Mesendoderm (in vitro differentiated cells): ENCODE measurements at places on chromosomes 4 and X.

- no peak for DNase-seq
Observed at GRCh38 chrX:34658326-34658725, 1.2 kb upstream of the TMEM47 start.

DNA sequence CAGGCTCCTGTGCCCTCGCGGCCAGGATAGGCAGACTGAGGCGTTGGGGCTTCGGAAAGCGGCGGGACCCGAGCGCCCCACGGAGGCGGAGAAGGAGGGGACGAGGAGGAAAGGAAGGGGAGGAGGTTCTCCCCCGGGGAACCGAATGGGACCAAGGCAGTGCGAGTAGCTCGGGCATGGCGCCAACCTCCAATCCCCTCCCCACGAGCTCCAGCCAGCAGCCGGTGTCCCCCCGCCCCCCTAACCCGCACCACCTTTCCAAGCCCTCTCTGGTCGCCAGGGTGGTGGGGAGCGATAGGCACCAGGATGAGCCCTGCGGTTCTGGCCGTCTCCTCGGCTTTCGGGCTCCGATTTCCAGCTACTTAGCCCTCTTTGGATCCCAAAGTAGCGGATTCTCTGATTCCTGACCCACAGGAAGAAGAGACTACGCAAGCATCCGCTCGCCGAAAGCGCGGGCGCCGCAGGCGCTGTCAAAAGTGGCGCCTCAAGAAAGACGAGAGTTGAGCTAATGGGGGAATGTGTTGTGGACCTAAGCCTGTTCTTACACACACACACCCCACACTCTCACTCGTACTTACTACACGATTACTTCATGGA, 15.2 kb upstream of the ZIC3 start:
- DNase-seq, result peak; percentile 51

DNA sequence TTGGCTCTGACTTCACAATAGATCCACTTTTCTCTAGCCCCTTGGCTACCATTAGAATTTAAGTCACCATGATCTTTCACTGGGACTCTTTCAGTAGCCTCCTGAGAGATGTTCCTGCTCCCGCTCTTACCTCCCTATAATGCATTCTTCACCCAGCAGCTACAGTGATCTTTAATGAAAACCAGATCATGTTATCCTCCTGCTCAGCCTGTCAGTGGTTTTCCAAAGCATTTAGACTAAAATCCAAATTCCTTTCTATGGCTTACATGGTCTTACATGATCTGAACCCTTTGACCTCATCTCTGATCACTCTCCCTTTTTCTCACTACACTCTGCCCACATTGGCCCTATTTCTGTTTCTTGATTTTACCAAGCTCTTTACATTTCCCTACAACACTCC, 18.3 kb upstream of the RPS6KA3 start:
- DNase-seq, result no peak

DNA sequence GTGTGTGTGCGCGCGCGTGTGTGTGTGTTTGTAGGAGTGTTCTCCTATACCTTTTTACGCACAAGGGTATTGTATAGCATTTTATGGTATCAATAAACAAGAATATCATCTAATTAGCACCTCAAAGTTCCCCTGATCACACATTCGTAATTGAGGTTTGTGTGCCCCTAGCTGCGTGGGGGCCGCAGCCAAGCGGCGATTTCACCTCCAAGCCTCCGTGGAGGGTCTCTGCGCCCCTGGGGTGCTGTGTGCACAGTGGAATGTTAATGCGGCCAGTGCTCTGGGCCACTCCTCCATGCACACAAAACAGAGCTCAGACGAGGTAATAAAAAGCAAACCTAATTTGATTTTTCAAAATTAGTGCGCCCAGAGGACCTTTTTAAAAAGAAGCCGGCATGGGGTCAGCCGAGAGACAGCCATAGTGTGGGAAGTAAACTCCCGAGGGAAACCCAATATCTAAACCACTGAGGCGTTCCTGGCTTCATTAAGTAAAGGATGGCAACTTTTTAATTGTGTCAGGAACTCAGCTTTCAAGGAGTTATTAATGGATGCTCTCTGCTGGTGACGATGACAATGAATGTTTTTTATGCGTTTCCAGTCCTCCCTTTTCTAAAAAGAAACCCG, 110.6 kb downstream of the SORCS2 start:
- no peak for DNase-seq

DNA sequence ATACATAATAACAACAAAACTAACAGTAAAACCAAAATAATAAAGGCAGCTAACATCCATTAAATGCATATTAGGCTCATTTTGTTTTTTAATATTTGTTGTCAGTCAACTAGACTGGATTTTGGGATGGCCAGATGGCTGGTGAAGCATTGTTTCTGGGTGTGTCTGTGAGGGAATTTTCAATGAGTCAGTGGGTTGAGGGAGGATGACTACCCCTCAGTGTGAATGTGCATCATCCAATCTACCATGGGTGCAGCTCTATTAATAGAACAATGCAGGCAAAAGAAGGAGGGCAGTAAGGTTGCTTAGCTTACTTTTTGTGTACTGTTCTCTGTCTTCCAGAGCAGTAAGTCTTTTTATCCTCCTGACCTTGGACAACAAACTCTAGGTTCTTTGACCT, 484.2 kb upstream of the HS3ST1 start:
- no peak for DNase-seq

GRCh38 chr4:1137850-1138249, 24.5 kb upstream of the RNF212 start:
- no peak for DNase-seq

- no peak for DNase-seq
Observed at GRCh38 chr4:89299153-89299791, 8.3 kb downstream of the GPRIN3 start.

DNA sequence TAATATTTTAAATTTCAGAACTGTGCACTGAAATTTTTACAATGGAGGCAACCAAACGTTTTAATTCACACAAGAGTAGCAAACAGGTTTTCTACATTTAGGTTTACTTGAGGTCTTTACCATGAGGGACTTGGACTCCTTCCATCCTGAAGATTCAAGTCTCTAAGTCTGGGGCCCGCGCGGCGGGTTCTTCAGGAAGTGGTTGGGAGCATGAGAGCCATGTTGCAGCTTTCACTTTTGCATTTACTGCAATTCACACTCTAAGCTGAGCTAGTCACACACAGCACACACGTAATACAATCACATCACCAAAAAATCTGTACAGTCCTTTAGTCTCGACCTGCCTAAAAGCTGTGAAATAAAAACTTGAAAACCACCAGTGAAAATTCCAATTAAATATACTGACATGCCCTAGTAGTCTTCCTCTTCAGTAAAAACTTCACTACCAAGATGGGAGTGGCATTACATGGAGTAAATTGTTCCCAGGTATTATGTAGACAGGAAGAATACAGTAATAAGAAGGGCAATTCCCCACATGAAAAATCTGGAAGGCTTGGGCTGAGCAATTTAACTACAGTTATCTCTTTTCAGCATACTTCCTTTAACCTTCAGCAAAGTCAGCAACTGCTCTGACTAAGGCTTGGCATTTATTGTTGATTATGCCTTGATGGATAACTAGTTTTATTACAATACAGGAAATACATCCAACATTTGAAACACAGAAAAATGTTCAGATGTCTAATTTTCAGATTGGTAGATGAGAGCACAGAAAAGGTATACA, 571.1 kb upstream of the DIPK2B start:
- no peak for DNase-seq

GRCh38 chr4:134215620-134216344, 14.2 kb upstream of the PABPC4L start:
- DNase-seq, result peak; percentile 55

DNA sequence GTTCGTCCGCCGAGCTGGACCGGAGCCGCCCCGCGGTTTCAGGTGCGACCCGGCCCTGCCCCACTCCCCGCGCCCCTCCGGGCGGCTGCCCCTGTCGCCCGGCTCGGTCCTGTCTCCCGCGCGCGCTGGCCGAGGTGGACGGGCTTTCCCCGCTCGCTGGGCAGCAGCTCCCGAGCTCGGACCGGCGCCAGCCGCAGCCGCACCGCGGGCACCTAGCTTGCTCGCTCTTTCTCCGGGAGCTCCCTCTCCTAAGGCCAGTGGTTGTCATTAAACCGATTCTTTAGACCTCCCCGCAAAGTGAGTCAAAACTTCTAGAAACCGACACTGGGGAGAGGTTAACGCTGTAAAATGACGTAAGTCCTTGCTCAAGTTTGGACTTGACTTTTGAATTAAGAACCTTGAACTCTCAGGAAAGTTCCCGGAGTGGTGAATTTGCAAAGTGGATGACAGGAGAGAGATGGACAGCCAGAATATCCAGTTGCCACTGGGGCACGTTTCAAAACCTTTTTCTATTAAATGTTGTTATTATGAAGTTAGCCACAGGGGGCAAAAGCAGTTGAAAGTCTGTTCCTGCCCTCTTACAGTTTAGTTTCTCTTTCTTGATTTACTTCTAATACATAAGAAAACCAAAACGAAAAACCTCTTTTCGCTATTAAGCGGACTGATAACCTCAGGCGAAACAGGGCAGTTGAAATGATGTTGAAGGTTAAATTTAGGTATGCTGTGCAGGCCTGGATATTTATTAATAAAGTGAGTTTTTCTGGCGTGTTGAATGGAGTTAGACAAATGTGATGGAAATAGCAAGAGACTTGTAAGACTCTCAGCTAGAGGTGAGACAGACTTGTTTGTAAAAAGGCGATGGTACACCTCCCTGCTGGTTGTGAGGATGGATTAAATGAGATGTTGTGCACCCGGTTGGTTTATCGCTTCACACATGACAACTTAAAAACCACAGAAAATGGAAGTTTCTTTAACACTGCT, 847 bp downstream of the PI4K2B start:
- peak; percentile 78 for DNase-seq

DNA sequence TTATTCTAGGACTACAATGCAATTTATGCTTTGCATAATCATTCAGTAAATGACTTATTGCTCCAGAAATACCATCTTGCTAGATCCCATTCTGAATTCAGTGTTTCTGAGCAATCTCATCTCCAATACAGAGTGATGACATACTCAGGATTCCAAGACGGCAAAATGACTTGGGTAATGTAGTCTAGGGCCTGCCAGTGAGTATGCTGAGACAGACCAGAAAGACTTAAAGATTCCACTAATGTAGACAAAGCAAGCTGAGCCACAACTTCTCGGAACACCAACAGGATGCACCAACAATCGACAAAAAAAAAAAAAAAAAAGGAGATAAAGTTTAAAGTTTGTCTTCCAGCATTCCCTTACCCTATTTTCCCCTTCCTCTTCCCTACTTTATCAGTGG, 919 bp upstream of the SEC24B start:
- DNase-seq, result peak; percentile 64

DNA sequence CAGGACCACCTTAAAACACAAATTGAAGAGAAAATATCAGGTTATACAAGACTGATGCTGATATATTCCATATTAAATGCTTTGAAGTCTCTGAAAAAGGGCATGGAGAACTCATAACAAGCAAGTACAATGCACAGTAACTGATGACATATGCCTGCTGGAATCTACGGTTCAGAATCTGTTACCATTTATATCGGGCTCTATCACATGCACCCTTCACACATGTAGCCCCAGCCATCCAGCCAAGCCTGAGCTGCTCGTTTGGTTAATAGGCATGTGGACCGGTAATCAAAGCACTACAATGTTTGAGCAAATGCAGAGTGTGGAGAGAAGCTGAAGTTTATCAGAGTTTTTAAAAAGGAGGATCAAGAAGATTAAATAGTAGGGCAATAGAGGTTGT, 11.8 kb downstream of the COMMD8 start:
- no peak for DNase-seq

DNA sequence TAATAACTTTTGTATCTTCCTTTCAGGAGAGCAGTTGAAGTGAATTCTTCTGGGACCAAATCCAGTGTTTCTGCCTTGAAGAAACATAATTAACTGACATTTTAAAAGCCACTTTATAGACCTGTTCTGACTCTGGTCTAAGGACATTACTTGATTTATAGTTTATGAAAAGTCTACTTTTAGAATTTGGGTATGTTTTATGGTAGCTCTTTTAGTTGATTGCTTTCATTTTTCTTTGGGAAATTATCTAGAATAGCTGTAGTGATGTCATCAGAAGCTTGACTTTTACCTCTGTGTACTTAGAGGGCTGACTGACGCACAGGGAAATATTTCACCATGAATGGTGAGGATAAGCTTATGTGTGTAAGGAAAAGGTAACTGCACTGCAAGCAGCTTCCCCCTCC, 131.8 kb upstream of the LIMCH1 start:
- DNase-seq, result no peak

DNA sequence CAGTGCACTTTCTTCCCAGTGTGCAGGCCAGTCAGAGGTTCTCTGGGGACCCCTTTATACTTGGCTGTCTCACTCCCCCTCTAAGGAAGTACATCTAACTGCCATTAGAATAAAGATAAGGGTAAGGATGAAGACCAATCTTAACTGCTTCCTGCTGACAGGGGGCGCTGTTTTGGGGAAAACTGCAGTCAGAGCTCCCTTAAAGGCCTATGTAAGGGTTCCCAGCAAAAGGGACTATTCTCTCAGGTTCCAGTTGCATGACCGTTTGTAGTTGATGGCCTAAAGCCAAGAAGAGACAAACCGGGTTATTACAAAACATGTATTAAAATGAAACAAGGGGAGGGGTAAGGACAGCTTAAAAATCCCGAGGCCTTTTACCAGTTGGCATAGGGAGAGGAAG, 115.6 kb upstream of the SPIN4 start:
- DNase-seq, result no peak

- DNase-seq, result peak; percentile 54
Observed at GRCh38 chrX:17405225-17405969, 30.4 kb downstream of the NHS start.

GRCh38 chrX:68533656-68534055, 34.8 kb downstream of the YIPF6 start:
- DNase-seq, result no peak

- DNase-seq, result peak; percentile 15
Observed at GRCh38 chrX:11185861-11186260, 74.7 kb downstream of the HCCS start.

DNA sequence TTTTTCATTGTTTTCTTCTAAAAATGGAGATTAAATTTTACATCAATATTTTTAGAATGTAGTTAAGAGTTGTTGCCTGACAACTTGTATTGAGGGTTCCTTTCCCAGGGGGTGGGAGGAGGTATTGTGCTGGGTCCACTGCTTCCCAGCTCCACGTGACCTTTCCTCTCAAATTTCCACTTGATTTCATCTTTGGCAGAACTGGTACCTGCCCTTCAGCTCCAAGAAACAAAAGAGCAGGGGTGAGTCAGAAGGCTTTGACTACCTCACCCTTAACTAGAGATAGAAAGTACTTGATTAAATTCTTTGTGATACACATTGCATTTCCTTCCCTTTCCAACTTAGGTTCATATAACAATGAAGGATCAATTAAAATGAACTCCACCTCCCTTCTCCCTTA, 19.7 kb downstream of the TRIM2 start:
- DNase-seq, result peak; percentile 40

- no peak for DNase-seq
Observed at GRCh38 chr4:16725252-16725651, 173.2 kb downstream of the LDB2 start.

- DNase-seq, result no peak
Observed at GRCh38 chrX:150478496-150479492, 89.6 kb upstream of the MTM1 start.

- DNase-seq, result peak; percentile 42
Observed at GRCh38 chr4:152554742-152555141, 18.9 kb upstream of the FBXW7 start.

- DNase-seq, result peak; percentile 73
Observed at GRCh38 chrX:37462346-37462745, 109.1 kb upstream of the LANCL3 start.

- DNase-seq, result no peak
Observed at GRCh38 chr4:176268963-176269362, at the start of gene ASB5. Gene ASB5, minus strand, starts transcription at chr4:176269222. Its CDS starts 114 bp downstream, at chr4:176269108.
